ENCODE measurements at places on chromosomes 7 and 10. TPM values are rescaled to one million over a fixed set of nuclear protein-coding genes. Genes with fewer than 3 reads are reported as not detected.

BICC1 gene
- total RNA-seq, result not detected

DNA sequence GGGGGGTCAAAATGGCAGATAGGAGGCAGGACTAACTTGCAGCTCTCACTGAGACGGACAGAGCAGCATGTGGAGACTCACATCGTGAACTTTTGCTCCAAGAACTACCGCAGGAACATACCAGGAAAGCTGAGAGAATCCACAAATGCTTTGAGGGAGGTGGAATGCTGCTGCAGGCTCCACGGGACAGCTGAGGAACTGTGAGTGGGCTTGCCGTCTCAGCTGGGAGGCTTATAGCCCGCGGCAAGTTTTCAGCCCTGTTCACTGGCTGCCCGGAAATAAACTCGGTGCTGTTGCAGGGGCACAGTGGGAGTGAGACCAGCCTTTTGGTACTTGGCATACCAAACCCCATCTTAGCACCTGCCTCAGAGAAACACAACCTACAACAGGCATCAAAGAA lies 19.1 kb upstream of the WDR11 start:
- no peak for DNase-seq

DNA sequence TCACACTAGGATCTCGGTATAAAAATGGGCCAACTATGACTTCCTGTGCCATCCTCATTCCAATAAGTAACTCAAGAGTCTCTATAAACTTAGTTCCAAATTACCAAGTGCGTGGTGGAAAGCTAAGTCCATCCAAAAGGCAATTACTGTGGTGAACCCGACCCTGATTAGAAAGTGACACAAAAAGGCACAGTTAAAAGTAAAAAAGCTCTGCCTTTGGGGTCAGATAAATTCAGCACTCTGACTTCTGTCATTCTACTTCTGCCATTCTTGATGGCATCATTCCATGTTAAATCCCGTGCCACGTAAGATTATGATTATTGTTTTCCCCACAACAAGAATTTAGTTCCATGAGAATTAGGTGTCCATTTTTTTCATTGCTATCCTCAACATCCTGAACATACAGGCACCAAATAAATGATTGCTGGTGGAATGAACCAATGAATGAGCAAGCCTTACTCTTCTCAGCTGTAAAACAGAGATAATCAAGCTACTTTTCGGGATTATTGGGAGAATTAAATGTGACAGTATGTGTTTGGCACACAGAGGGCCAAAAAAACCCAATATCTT lies 877 bp downstream of the NCOA4 start:
- no peak for DNase-seq

DNA sequence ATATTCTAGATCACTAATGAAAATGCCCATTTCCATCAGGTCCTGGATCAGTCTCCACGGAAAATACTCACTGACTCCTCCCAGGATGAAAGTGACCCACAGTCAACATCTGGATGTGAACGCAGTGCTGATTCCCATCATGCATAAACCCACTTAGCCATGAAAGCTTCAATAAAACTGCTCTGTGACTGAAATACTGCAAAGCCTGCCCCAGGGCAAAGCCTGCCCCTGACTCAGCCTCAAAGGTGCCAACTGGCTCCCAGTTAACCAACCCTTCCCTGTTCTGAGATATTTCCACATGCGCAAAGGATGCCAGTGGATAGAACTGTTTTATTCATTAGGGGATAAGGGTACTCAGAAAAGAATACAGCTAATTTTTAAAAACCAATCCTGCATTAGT lies 24.0 kb downstream of the OSBPL3 start:
- no peak for DNase-seq
